ENCODE measurements at places on chromosomes 3 and 15.

GRCh38 chr3:125011941-125012340 is 43.9 kb downstream of the HEG1 start:
- DNase-seq = no peak

DNA sequence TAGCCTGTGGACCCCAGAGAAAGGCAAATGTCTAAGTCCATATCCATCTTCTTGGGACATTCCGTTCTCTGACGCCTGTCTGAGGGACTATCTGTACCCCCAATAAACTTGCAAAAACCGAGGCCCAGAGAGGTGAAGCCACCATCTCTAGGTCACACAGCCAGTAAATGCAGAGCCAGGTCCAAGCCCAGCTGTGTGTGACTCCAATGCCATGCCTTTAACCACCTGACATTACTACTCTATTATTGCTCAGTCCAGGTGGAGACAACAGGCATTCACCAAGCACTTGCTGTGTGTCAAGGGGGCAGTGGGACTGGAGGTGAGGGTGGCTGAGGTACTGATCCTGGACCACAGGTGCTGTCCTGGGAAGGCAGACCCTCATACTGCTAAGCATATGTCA is 25.4 kb downstream of the CYP8B1 start:
- DNase-seq = no peak

DNA sequence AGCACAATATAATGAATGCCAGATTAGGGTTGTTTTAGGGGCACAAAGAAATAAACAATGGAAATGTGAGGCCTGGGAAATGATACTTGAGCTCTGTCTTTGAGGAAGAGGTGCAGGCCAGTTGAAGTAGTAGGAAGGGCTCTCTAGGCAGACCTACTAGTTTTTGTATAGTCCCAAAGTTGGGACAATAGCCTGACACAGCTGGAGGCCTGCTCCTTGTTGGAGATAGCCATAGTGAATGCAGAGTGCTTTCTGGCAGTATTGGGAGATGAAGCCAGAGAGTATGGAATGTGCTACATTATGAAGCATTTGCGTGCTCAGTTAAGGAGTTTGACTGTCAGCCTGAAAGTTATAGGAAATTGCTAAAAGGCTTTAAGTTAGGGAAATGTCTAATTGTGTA is 251.2 kb upstream of the ZPLD1 start:
- no peak for DNase-seq

GRCh38 chr3:185503521-185503920 is 4.7 kb upstream of the TMEM41A start:
- no peak for DNase-seq

GRCh38 chr3:194939949-194940770 is 254.5 kb downstream of the FAM43A start:
- DNase-seq = no peak

GRCh38 chr15:100284191-100284590 is 57.6 kb downstream of the ADAMTS17 start:
- no peak for DNase-seq

GRCh38 chr3:186235554-186235953 is 126.5 kb downstream of the DGKG start:
- no peak for DNase-seq

DNA sequence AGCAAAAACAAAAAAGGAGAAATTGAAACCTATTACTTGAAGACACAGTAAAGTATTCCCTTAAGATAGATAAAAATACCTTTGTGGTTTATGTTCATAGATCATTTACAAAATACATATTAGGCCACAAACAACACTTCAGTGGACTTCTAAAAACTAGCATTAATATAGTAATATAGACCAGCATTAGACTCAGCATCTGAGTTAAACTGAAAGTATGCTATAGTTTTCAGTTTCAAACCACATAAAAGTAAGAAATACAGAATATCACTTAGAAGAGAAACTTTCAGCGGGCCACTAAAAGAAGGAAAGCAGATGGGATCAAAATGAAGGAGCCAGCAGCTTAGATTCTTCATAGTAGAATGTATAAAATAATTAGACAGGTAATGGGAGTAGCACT is 86.6 kb downstream of the MSL2 start:
- DNase-seq = no peak

GRCh38 chr3:102400766-102401165 is 34.0 kb upstream of the ZPLD1 start:
- no peak for DNase-seq

DNA sequence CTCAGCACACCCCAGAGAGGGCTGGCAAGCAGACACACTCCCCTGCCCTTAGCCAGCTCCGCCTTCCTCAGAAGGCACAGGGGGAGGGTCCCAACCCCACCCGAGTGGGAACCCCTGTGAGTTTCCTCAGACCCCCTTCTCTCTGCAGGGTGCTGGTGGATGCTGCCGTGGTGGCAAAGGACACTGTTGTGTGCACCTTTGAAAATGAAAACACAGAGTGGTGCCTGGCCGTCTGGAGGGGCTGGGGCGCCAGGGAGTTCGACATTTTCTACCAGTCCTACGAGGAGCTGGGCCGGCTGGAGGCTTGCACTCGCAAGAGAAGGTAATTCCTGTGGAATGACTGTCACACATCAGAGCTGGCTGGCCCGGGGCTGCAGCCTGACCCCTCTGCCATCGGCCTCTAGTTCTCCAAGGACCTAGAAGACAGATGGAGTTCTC is 149.4 kb downstream of the LRRK1 start:
- DNase-seq = no peak

DNA sequence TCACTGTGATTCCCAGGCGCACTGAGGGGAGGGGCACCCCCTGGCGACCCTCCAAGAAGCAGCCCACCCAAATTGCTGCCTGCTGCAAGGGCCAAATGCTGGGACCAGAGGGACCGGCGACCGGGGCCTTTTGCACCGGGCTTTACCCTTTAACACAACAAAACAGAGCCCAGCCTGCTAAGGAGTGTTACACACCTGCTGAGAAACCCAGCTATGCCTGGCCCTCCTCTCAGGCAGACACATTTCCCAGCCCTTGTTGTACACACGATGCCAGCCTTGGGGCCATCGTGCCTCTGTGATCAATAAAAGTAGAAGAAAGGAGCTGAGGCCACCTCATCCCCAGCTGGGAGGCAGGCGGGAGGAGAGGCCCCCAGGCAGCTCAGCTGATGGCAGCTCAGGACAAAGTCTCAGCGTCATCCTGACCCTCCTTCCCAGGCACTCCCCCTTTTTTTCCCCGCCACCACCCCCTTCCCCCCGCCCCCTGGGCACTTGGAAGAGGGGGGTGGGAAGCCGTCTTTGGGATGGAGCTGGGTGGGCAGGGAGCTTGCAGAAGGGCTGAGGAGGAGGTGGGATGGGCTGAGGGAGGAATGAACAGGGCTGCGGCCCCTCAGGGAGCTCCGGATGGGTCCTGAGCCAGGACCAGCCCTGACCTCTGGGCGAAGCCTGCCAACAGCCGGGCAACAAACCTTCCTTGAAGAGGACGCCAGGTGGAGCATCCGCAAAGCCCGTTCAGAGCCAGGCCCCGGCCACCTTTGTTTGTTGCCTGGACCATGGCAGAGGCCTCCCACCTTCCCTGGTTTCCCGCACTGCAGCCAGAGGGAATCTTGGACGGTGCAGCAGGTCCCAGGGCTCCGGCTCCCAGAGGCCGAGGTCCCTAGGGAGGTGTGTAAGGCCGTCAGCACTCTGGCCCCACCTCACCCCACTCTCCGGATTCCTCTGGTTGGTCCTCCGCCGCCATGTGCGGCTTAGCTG is 45.9 kb upstream of the SEC61A1 start:
- DNase-seq = no peak

- no peak for DNase-seq
Observed at GRCh38 chr3:83248454-83248853, 1487.0 kb upstream of the GBE1 start.

DNA sequence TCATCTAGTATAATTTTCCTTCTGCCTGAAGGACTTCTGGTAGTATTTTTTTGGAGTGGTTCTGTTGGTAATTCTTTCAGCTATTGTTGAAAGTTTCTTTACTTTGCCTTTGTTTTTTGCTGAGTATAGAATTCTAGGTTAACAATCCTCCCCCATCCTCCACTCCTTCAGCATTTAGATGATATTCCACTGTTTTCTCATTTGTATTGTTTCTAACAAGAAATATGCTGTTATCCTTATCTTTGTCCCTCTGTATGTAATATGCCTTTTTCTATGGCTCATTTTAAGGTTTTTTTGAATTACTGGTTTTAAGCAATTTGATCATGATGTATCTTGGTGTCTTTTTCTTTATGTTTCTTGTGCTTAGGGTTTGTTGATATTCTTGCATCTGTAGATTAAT is 53.9 kb downstream of the KLF15 start:
- no peak for DNase-seq

DNA sequence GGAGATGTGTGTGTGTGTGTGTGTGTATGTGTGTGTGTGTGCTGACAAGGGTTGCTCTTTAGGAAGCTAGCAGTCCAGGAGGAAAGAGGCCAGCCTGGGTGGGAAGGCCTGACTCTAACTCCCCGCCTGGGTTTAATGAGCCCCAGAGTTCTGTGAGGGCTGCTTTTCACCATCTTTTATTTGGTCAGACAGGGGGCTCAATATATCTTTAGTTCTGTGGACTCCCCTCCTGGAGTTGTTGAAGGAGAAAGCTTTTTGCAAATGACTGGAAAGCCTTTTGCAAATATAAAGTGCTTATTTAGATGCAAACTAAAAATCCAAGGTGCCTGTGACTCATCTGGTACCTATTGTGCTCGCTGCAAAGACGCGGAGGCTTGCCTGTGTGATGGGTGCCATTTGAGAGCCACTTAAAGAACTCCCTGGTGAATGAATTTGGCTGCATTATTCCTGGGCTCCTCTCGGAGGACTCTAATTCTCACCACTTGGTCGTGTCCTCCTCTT is 24.5 kb downstream of the DRD3 start:
- no peak for DNase-seq

GRCh38 chr3:169295126-169295525 is 368.4 kb downstream of the MECOM start:
- no peak for DNase-seq

- no peak for DNase-seq
Observed at GRCh38 chr3:193794002-193794881, 201.2 kb downstream of the OPA1 start.

GRCh38 chr3:187651282-187651681 is 18.9 kb downstream of the SST start:
- no peak for DNase-seq

- DNase-seq = no peak
Observed at GRCh38 chr3:10262027-10262426, 13.8 kb downstream of the TATDN2 start.

DNA sequence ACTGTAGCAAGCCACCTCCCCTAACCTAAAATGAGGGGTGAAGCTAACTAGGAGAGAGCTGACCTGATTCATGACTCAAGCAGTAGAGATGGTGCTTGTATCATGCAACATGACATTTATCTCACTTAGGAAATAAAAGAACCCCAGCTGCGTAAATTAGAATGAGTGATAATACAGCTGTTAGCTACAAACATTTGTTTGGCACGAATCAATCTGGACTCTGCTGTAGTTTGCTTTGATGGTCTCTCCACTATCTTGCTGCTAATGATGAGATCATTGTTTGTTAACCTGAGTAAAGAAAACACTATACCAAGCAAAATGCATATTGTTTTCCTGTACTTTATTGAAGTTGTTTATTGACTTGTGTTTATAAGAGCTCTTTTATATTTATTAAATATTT is 92.6 kb downstream of the ALDH1A2 start:
- peak; percentile 41 for DNase-seq

GRCh38 chr3:184620475-184621119 is 59.0 kb downstream of the EPHB3 start:
- DNase-seq = no peak

DNA sequence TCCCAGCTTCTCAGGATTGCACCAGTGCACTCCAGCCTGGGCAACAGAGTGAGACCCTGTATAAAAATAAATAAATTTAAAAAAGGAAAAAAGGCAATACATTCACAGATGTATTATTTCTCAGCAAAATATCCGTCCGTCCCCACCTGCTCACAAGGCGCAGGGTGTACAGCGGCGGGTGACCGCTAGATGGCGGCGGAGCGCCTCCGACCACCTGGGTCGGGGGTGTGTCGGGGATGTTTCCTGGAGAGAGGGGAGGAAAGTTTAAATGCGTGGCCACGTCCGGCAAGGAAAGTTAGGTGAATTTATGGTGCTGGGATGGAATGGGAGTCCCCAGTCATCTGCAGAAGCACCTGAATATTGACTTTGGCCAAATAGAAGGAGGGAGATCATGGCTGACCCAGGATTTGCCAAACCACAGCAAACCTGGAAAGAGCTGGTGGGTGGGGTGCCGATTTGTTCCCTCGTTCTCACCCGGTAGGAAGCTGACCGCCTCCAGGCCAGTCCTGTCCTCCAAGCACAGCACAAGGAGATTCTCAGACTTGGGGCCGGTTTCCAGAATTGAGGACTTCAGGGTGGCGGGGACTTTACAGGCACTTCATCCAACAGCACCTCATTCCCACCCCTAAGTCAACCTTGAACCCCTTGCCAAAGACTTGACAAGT is 88.3 kb downstream of the TMEM266 start:
- DNase-seq = no peak

- DNase-seq = no peak
Observed at GRCh38 chr3:43521941-43522340, 99.9 kb downstream of the ANO10 start.

DNA sequence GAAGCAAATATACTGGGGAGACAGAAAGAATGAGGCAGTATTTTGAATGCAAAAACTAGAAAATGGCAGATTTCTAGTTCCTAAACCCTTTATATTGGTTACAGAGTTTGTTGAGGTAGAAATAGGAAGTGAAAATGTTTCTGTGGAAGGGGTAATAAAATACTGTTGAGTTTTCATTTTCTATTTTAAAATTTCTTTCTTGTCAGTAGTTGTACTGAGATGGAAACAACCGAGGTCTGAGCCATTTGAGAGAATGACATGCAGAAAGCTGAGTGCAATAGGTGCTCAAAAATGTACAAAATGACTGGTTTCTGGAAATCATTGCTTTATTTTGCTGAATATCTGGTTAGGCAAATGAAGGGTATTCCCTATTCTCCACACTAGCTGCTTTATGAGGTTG is 361.4 kb downstream of the CHL1 start:
- DNase-seq = no peak

DNA sequence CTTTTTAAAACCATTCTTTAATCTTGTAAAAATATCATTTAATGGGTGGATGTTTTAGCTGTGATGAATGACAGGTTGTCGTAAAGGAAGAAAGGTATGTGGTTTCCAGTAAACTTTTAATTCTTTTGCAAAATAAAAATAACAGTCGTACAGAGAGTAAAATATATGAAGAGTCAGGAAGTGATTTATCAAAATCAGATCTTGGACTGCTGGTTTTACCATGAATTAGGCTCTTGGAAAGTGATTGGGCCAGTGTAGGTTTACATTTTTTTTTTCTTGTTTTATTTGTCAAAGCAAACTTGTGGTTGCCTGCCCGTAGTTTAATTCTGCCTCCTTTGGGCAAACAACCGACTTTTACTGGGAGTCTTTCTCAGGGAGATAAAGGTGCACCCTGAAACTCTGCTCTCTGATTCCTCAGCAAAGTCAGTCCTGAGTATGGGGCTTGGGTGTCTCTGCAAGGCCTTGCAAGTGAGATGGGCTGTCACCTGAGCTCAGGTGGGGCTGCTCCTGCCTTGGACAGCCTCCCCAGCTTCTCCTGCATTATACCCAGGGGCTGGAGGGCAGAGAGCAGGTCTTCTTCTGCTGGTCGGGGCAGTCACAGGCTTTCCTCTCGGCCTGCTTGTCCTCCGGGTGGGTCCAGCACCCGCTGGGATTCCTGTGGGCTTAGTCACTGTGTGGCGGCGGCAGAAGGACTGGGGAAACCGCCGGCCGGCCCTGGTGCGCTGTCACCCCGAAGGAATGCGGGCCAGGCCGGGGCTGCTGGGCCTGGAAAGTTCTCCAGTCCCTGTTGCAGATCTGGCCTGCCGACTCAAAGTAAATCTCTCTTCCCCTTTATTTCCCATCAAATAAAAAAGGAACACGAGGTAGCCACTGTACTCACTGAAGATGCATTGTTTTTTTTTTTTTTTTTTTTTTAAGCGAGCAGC is 79.0 kb downstream of the IGF1R start:
- no peak for DNase-seq

Data from SHP77 treated with DMSO at 0.1 percent for 48 hours (cell line).